ENCODE measurements at places on chromosomes 7 and 10.

DNA sequence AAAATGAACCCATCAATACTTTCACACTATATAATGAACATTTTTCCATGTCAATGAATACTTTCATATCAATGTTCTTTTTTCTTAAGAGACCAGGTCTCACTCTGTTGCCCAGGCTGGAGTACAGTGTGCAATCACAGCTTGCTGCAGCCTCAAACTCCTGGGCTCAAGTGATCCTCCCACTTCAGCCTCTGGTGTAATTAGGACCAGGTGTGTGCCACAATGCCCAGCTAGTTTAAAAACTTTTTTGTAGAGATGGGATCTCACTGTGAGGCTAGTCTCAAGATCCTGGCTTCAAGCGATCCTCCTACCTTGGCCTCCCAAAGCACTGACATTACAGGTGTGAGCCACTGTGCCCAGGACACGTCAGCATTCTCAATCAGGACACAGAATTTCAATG is 85.2 kb downstream of the SH3PXD2A start:
- peak; percentile 64 for DNase-seq

DNA sequence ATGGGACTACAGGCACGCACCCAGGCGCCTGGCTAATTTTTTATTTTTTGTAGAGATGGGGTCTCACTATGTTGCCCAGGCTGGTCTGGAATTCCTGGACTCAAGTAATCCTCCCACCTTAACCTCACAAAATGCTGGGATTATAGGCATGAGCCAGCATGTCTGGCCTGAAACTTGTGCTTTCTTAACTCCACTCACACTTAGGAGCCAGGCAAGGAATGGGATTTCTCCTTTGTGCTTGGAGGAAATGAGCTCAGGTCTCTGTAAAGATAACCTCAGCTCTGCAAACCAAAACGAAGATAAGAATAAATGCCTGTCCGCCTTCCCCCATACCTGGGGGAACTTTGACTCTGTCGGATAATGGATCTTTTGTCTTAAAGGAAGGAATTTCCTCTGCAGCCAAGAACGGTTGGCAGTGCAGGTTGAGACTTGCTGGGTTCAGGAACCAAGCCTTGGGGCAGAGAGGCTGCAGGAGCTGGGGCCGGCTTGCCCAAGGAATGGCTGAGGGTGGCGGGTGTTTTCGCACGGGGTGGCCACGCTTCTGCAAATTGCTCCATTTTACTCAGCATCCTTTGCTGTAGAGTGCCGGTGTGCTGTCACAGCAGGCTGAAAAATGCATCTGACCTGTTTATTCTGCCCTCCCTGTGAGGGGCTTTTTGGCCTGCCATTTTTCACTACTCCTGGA is 174.2 kb downstream of the KIAA1217 start:
- DNase-seq = no peak

DNA sequence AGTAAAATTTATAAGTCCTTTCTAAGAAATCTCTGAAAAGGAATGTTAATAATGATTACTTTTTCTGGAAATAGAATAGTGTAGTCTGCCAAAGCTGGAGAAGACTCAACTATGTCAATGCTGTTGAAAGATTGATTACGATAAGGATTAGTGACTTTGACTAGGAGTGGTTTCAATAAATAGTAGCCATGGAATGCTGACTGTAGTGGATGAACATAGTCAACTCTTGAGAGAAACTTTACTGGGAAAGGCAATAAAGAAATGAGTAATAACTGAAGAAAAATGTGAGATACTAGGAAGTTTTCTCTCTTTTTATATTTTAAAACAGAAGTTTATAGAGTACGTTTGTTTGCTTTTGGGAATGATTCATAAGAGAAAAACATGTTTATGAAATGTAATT is 105.0 kb upstream of the CDK13 start:
- no peak for DNase-seq

DNA sequence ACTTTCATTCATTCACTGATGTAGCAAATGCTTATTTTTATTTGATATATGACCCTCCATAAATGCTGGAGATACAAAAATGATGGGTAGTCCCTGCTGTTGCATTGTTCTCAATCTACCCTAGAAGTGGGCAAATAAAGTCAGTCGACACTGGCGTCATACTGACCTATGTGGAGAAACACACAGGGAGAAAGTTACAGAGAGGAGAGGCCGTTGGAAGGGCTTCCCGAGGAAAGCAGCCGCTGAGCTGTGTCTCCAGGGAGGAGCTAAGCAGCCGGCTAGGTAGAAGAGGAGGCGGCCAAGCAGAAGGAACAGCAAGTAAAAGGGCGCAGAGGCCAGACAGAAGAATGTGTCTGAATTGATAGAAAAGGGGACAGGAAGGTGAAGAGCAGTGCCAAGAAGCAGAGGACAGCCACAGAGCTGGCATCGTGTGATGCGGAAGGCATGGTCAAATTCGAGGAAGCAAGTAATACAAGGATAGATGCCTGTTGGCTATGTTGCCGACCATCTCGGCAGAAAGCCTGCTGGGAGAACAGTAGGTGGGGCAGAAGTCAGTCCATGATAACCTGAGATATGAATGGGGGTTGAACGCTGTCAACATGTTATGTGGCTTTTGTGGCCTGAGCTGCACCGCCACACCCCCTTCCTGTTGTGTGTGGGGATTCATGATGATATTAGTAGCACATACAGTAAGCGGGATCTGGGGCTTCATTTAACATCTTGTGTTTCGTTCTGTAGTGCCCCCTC is 25.9 kb downstream of the ST8SIA6 start:
- no peak for DNase-seq

DNA sequence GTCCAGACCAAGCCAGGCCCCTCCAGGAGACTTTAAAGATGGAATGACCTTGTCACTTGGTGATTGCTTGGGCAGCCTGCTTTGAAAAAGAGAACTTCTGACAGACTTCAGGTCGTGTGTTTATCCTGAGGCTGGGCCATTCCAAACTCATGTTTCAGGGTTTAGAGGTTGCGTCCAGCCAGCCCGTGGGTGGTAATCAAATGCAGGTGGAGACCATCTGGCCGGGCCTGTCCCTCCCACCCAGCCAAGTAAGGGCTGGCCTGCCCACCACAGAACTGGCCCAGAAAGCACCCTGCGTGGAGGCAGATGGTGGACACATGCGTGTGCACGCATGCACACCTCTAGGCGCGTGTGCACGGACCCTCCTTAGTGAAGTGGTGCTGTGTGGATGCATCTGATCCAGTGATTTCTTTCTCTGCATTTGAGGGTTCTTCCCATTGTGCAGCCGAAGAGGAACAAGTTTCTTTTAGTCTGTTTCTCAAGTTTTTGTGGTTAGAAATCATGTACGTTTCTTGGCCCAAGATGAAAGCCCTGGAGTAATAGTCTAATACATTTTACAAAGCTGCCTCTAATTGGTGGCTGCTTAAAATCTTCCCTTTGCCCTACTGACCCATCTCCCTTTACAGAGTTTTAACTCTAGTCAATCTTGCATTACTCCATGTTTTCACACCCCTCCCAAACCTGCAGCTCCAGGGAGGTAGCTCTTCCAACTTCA is 43.0 kb downstream of the SUFU start:
- DNase-seq = peak; percentile 91

DNA sequence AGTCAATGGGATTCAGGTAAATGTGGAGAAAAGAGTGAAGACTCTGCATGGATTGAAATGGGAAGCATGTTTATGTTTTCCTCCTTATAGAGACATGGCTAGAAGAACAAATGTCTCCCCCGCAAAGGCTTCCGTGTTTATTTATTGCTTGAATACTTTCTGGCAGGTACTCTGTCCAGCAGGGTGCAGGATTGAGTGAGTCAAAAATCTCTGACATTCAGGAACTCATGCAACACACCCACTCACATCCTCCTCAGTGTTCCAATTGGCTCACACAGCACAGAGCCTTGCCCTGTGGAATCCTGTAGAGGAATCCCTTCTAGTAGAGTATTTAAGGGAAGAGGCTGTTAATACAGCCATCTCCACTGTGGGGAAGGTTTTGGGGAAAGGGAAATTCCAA is 290.3 kb upstream of the VWC2 start:
- no peak for DNase-seq

DNA sequence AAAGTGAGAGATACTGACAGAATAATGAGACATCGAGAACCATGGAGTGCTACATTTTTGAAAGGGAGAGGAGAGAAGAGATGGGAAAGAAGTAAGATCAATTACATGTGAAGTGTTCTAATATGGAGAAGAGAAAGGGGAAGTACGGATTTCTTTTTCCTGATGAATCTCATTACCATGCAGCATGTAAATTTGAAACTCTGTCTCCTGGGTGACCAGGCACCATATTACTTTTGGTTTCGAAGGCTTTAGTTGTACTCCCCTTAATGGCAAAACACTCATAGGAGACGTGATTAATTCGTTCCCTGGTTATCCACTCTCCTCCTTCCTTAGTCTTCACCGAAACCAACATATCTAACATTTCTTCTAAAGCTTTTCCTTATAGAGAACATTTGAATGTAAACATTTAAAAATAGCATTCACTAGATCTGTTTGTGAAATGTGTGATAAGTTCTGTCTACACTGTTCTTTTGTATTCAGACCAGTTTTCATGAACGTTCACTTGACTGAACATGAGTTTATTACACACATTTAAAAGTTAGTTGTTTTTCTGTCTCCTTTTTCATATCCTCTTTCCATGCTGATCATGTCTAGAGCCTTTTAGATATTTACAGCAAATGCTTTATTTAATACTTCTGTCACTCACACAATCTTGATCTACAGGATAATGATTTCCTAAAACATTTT is 80.2 kb upstream of the MSRB2 start:
- no peak for DNase-seq

- DNase-seq = no peak
These were observed 10.4 kb downstream of the NUB1 start for GRCh38 chr7:151351967-151352366.

DNA sequence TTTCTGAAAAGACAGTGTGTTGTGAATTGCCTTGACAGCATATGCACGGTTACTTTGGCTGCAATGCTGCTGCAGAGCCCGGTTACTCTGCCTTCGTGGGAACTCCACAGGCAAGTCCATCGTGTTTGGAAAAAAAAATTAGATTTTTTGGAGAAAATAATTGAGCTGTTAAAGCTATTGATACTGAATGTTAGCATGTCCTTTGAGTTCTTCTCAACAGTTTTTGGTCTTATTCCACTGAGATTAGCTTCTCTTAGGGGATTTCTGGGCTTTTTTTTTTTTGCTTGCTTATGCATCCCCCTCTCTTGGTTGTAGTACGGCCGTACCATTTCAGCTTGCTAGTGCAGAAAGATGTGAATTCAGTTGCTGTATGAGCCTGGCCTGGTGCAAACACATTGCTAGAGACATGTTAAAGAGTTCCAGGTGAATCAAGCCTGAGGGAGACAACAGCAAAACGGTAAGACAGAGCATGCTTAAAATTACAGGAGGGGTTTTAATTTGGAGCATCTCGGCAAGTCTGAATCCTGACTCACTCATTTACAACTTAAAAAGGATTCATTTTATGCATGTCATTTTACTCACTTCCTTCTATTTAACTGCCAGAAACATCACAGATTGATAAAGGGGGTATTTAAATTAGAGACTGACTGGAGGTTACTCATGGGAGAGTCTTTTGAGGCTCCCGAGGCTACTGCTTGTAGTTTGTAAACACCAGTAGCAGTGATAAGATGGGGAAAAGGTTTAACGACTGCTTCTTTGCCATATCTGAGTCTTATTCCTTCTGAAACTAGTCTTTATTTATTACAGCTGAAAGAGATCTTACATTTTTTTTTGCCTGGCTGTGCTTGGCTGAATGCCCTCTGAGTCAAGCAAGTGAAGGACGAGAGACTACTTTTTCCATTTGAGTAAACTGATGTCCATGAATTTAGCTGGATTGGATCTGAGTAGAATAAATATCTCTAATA is 113.7 kb downstream of the CDK14 start:
- peak; percentile 76 for DNase-seq

DNA sequence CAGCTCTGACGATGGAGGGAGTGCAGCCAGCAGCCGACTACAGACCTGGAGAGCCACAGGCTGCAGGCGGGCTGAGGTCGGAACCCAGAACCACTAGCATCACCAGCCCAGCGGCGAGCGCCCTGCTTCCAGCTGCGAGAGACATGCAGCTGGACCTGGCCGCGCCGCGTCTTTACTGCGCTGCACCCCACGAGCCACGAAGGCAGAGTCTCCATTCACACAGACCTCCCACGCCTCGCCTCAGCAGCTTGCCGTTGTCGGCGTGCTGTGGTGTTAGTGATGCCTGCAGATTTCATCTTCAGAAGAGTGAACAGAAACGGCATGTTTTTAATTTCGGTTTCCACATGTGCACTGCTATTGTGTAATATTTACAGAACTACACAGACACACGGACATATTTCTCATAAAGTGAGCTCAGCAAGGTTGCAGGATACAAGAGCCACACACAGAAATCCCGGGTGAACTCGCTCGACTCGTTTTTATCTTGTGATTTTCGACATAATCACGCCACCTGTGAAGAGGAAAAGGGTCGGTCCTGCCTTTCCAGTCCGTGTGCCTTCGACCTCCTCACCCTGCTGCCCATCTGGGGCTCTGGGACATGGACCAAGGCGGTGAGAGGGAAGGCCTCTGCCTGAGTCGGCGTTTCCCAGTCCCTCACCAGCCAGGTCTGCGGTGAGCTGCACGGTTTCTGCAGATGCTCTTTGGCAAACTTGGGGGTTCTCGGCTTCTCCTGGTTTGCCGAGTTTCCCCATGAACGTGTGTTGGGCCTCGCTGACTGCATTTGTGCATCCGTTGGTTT is 252.2 kb downstream of the ELFN1 start:
- peak; percentile 85 for DNase-seq

DNA sequence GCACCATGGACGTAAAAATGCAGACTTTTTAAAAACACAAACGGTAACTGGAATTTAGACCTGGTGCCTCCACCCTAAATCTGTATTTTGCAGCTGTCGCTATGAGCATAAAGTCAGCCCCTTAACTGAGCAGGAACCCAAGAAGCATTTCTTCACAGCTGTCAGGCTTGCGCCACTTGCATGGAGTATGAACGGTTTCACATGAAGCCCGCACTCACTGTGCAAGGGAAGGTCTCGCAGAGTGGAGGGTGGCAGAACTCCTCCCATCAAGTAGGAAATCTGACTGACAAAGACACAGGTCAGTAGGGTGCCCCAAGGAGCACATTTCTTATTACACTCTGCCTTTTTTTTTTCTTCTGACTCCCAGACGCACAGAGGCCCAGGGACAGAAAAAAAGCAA is 58.5 kb downstream of the ELMO1 start:
- no peak for DNase-seq

DNA sequence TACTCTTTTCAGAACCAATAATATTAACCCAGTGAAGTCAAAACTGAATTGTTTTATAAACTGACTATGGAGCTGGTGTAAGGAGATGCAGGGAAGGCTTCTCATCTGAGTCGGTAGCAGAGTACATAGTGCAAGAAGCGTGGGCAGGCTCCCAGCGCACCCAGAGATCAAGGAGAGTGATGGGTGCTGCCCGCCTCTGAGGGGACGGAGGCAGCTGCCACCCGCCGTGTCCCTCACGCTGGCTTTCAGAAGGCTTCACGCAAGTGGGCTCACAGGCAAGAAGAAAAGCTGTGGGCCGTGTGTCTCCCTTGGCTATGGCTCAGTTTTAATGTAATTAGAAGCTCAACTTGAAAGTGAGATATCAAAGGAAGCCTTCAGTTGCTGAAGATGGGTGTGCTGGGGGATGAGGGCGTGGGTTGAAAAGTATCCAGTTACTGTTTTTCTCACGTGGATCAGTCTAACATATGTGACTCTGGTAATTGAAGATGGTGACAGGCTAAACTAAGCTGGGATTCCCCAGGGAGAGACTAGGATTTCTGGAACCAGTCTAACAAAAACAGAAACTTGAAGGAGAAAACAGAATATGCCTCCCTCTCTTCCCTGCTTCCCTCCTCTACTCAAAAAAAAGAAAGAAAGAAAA is 159.9 kb downstream of the MGMT start:
- no peak for DNase-seq

- DNase-seq = no peak
These were observed 26.1 kb upstream of the DNAJC1 start for GRCh38 chr10:22029445-22030236.

Measured in foreskin fibroblast (primary cell).